T-helper 9 cell (primary cell): ENCODE measurements at places on chromosomes 3 and 15.

DNA sequence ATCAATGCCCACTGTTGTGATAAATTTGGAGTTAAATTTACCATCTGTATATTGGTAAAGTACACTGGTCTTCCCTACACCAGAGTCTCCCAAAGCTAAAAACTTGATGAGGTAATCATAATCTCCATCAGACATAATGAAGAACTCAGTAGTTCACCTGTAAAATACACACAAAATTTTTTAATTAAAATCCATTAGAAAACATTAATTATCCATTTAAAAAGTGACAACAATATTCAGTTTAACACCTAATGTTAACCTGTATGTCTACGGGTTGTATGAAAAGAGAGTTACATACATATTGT, 38.0 kb upstream of the RSL24D1 start:
- no peak for DNase-seq

- DNase-seq: peak; percentile 8
Observed at GRCh38 chr15:68819495-68820294, 1.0 kb downstream of the ANP32A start.

DNA sequence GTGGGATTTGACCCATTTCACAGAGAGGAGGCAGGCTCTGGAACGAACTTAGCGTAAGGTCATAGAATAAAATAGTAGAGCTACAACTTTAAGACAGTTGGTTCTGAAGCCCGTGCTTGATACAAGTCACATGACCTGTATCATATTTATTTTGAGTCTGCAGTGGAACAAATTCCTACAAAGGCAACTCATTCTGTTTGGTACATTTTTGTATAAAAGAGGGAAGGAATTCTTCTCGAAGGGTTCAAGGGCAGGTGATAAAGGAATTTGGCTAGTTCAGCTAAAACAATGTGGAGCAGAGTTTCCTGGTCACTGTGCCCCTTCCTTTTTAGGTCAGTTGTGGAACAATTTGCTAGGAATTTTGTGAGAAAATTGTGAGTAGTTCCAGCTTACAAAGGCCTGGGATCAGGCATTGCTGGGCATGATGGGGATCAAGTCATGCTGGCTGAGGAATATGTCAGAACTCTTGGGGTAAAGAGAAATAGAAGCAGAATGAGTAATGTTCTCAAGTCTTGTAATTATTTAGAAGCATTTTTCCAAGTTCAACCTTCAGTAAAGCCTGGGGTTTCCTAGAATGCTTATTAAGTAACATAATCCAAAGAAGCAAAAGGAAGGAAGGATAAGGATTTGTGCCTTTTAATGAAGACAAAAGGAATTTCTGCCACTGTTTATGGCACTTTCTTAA, 19.1 kb downstream of the USP3 start:
- no peak for DNase-seq

DNA sequence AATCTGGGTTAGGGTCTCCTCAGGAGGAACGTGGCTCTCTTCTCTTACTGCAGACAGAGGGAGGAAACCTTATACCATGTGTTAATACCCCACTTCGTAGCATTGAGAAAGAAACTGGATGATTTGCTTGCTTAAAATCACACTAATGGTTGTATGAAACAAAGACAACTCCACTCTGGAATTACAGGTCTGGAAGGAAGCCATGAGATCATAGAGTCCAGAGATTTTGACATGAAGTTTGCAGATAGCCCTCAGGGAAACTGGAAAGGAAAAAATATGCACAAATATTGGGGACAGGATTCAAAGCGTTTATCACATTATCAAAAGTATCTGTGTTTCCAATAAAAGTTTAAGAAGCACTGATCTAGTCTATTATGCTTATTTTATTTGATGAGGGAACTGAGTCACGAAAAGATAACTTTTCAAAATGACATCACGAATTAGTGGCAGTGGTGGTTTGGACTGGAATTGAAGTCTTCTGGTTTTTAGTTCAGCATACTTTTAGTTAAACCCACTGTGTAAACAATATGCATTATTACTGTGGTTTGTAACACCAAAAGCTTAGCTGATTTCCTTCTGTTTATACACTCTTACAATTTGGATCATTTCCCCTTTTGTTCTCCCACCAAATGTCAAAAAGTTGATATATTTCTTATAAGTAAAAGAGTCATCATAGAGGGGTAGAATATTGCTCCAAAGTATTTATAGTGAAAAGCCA, 16.8 kb downstream of the FGF7 start:
- DNase-seq: no peak

- no peak for DNase-seq
Observed at GRCh38 chr3:171955598-171955997, 83.8 kb upstream of the FNDC3B start.
